NCI-H146 (cell line): ENCODE measurements at places on chromosomes 3 and 15.

DNA sequence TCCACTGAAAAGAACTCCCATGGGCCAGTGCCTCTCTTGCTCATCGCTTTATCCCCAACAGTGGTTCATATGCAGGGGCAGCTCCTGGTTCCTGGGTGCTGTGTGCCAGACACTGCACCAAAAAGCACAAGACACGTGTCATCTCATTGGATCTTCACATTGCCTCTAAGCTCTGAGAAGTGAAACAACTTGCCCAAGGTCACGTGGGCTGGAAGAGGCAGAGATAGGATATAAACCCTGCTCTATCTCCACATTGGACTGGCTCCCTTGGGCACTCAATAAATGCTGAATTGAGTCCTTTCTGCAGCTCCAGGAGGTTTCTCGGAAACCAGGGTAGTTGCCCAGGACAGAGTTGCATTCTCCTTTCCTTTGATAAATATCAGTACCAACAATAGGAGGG, 88.1 kb downstream of the SRGAP3 start:
- DNase-seq, result no peak

DNA sequence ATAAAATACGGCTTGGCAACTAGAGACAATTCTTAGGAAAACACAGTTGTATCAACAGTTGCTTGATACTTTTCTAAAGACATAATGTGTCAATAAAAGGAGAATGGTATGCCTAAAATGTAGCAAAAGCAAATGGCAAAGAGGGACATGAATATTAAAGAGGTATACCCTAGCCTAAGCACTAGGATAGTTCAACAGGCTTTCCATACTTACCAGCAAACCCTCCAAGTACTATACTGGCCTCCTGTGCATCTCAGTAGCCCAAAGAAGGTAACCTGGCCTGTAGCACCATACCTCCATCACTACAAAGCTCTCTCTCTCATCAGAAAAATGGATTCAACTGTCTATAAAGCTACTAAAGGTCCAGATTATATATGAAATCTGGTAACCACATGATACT, 7.5 kb downstream of the SETD2 start:
- no peak for DNase-seq

GRCh38 chr15:60548101-60548500, 69.2 kb upstream of the ICE2 start:
- DNase-seq, result no peak

- no peak for DNase-seq
These were observed 471.4 kb downstream of the RAP2B start for GRCh38 chr3:153633407-153633806.

- DNase-seq, result no peak
These were observed 80.6 kb downstream of the MYLK start for GRCh38 chr3:123803521-123803920.
